Mammary epithelial cell (primary cell): ENCODE measurements at places on chromosomes 6 and 20. TPM values are rescaled to one million over a fixed set of nuclear protein-coding genes. Genes with fewer than 3 reads are reported as not detected.

The LTV1 gene
- polyA plus RNA-seq, result 15.7 TPM

The NKAIN4 gene
- not detected for polyA plus RNA-seq

The SLCO4A1 gene
- polyA plus RNA-seq, result 0.99 TPM

The GDAP1L1 gene
- polyA plus RNA-seq, result not detected
